ENCODE measurements at places on chromosomes 6 and 20.

DNA sequence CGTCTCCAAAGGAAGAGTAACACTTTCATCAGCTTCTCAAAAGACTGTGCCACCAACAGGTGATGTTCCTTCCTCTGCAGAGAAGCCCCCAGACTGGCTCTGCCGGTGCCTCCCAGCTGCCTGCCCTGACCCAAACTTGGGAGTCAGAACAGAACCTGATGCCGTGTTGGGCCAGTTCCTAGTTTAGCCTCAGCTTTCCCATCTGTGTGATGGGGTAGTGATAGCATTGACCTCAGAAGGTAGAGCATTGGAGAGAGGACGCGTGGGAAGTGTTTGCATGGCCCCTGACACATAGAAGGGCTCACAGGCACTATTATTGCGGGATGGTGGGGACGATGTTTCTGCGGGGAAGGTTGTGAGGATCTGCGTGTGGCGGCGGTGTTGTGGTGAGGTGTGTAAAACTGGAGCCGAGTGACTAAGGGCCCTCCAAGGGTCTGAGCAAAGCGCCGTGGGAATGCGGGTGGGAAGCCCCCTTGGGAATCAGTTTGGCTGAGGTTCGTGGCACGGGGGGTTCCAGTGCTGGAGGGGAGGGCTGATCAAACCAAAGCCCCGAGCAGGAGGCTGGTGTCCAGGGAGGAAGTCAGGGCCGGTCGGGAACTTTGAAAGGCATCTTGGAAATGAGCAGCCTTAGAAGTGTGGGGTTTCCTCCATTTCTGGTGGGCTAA lies 1.7 kb downstream of the NTSR1 start:
- no peak for DNase-seq

- no peak for DNase-seq
Observed at GRCh38 chr20:20977786-20978185, 128.4 kb downstream of the LINC00237 start.

DNA sequence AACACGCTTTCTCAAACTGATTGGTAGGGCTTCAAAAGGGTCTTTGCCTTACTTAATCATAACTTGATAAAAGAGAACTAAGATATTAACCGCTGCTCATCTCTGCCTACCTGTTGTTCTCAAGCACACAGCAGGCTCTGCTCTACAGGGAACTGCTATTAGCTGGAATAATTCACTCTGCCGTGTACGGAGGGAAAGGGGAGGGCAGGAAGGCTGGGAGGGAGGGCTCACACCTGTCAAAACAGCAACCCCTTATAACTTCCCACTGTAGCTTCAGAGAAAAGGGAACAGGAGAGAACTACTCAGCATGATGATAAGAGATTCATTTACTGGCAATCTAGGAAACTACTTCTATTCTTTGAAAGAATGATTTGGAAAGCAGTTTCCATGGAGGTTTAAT lies 75.1 kb downstream of the ZMYND8 start:
- no peak for DNase-seq

DNA sequence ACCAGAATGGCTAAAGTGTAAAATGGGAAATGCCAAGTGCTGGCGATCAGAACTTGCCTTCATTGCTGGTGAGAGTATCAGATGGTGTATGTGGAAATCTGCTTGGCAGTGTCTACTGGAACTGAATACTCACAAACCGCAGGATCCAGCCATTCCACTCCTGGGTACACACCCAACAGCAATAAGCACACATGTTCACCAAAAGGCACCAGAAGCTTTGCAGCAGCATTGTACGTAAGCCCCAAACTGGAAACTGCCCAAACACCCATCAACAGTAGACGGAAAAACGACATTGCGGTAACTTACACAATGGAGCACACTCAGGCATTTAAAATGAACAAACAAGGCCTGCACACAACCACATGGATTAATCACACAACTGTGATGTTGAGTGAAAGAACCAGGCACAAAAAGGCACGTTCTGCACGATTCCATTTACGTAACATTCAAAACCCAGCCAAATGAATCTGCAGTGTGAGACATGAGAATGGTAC lies 37.3 kb upstream of the BPIFA2 start:
- no peak for DNase-seq

DNA sequence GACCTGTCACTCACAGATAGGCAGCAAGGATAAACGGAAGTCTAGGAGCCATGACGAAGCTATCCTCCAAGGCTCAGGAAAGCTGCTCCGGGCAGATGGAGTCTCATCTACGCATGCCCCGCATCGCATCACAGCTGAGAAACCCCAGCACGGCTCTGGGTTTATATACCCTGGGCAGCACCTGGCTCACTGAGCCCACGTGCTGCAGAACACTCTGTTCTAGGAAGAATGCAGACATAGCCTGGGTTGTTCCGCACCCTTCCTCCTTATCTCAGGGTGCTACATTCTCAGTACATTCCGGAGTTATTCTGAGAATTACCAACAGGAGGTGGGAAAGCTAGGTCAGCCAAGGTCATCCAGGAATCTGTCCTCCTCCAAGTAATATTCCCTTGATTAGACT lies 260.4 kb downstream of the CBLN4 start:
- no peak for DNase-seq

DNA sequence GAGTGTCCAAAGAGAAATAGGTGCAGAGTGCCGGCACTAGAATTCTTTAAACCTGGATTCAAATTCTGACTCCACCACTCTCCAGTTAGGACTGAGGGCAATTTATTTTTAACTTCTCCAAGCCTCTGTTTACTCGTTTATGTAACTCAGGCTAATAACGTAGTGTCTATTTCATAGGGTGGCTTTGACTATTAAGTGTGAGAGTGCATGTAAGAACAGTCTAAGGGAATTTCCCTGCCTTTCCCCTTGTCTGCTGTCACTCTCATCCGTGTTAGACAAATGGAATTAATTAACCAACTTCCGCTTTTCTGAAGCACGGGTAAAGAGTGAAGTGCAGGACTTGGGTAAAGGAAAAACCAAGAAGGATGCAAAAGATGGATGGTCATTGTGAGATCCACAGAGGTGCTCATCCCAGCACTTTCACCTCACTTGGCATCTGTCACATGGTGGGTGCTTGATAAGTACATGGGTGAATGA lies 4.1 kb upstream of the ZKSCAN8 start:
- peak; percentile 62 for DNase-seq

GRCh38 chr20:41510847-41511450 lies 107.2 kb downstream of the CHD6 start:
- no peak for DNase-seq

DNA sequence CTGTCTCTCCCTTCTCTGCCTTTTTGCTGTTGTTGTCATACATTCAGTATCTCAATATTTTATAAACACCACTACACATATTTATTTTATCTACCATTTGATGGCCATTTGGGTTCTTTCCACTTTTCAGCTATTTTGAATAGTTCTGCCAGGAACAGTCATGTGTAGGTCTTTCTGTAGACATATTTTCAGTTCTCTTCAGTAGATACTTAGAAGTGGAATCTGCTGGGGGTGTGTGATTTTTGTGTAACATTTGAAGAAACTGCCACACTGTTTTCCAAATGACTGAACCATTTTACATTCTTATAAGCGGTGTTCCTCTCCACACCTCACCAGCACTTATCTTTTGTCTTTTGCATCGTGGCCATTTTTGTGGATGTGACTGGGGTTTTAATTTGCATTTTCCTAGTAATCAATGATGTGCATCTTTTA lies 197.7 kb downstream of the ARID1B start:
- DNase-seq: no peak

GRCh38 chr6:80425089-80425823 lies 318.8 kb downstream of the BCKDHB start:
- no peak for DNase-seq

DNA sequence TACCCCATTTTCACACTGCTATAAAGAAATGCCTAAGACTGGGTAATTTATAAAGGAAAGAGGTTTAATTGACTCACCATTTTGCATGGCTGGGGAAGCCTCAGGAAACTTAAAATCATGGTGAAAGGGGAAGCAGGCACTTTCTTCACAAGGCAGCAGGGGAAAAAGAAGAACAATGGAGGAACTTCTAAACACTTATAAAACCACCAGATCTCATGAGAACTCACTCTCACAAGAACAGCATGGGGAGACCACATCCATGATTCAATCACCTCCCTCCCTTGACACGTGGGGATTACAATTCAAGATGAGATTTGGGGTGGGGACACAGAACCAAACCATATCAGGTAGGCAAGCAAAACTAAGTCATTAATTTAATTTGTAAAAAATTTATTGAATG lies 343.2 kb downstream of the FRK start:
- no peak for DNase-seq

DNA sequence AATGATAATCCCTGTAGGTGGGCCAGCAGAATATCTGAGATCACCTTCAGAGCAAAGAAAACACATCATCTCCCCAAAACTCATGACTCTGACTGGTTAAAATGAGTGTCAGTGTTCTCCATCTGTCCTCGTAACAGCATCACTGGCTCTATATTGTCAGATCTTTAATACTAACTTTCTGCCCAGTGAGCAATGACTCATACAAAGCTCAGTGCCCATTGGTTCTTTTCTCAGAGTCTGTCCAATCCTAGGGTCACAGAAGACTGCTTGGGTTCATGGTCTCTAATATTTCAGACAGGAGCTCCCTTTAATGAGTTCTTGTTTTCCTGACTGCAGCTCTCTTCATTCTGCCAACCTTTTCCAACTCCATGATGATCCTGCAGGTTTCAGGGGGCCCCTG lies 36.4 kb downstream of the HLA-DPB1 start:
- DNase-seq: no peak

GRCh38 chr6:111753573-111753972 lies 119.7 kb downstream of the FYN start:
- no peak for DNase-seq

DNA sequence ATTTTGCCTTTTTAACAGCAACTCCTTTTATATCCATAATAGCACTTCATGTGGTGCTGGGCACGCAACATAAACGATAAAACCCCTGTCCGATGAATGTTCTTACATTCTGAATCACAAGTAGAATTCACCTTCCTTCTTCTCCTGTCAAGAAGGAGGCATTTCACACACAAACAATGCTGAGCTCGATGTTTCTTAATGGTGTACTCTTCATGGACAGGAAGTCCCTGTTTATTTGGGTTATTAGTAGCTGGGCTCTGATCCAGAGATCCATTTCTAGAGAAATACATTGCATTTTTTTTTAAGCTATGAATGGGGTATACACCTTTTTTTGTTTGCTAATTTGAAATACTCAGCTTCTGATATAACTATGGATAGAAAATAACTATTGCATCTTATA lies 82.4 kb downstream of the PPP1R3G start:
- DNase-seq: no peak

GRCh38 chr20:34268851-34269636 lies 27.8 kb downstream of the ASIP start:
- DNase-seq: peak; percentile 51

DNA sequence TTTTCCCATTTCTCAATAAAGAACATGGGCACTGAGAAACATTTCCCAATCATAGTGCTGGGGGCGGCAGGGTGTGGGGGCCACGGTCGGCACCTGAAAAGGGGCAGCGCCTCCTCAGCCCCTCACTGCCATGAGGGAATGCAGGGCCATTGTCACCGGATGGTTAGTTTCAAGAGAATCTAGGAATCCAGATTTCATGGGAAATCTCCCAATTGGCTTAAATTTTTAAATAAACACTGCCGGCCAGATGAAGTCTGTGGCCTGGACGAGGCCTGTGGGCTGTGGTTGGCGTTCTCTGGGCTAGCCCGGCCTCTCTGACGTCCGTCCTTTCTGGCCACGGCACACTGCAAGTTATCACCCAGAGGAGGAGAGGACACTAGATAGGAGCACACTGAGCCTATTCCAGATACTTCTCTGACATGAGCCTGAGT lies 25.6 kb downstream of the MANBAL start:
- DNase-seq: no peak

GRCh38 chr20:19251958-19252357 lies 39.5 kb downstream of the SLC24A3 start:
- no peak for DNase-seq

- DNase-seq: no peak
Observed at GRCh38 chr20:34627458-34627857, 49.4 kb downstream of the PIGU start.

DNA sequence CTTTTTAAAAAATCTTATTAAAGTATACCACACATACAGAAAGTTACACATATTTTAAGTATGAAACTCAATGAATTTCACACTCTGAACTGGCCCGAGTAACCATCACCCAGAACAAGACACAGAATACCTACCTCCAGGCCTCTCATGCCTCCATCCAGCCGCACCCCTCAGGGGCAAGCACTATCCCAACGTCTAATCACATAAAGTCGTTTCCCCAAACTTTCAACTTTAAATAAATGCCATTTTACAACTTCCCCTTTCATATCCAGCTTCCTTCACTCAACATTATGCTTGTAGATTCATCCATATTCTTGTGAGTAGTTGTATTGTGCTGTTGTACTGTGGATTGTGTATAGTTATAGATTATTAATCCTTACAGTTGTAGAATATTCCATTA lies 539.1 kb downstream of the CD83 start:
- DNase-seq: no peak

DNA sequence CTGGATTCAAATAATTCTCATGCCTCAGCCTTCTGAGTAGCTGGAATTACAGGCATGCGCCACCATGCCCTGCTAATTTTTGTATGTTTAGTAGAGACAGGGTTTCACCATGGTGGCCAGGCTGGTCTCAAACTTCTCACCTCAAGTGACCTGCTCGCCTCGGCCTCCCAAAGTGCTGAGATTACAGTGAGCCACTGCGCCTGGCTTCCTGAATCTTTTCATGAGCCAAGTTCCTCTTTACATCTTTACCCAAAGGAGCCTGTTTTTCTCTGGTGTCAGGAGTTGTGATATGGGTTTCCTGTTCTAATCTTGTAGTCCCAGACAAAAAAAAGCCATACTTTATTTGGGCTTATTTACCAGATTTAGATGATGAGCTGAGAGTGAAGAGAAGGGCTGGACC lies 34.4 kb downstream of the PCNA start:
- no peak for DNase-seq

- no peak for DNase-seq
Observed at GRCh38 chr6:132504757-132505156, 8.2 kb downstream of the STX7 start.

DNA sequence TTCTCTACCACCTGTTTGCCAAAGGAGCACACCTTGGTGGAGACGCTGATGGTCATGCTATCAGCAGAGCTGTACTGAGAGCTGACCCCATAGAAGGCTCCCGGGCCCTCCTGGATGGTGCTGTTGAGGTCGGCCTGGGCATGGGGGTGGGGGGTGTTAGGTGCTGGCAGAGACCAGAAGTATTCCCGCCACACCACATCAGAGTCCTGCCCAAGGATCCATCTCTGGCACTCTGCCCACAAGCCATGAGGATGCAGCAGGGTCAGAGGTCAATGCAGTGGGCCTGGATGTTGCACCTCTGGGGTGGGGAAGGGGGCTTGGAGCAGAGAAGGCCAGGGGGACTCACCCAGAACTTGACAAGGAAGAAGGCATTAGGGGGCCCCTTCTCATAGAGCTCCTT lies 7.4 kb downstream of the RPL10A start:
- DNase-seq: no peak

- DNase-seq: no peak
Observed at GRCh38 chr6:5072440-5072839, 12.7 kb upstream of the PPP1R3G start.

- DNase-seq: peak; percentile 17
Observed at GRCh38 chr6:169957351-169957963, 206.0 kb downstream of the ERMARD start.

Measured in activated T-cell treated with anti-CD3 and anti-CD28 coated beads, Interleukin-2, amount 50 U/mL, for 24 hours (primary cell).